D341Med (cell line): ENCODE measurements at places on chromosomes 7 and 10.
A peak's percentile ranks its signal among the peaks of the same experiment; 100 is the strongest.

GRCh38 chr7:97982647-97983046 lies 7.3 kb downstream of the OCM2 start:
- peak; percentile 25 for DNase-seq

DNA sequence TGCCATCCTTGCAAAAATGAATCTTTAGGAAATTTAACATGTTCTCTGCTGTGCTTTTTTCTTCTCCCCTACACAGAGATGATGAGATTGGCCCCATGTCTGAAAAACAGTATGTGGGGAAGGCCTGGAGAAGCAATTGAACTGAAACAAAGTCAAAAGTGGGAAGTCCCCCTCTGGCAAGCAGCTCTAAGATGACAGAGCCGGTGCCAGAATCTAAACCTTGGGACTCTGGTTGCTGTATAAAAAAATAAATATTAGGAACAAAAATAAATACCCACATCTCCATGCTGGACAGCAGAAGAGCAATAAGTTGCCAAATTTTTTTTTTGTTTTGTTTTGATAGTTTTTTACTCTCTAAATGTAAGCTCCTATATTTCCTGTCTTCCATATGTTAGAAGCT lies 51.8 kb upstream of the TRIL start:
- no peak for DNase-seq

DNA sequence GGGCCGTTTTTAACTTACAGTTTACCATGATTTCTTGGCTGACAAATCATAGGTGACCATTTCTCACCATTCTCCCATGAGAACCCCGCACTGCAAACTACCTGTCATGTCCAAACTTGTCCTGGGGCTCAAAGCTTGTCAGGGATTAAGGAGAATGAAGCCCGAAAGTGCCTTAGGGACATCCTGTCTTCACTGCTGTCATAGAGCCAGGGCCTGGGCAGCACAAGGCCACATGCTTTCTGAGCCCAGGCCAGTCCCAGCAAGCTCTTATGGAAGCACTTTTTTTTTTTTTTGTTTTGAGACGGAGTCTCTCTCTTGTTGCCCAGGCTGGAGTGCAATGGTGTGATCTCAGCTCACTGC lies 33.9 kb downstream of the CCM2 start:
- no peak for DNase-seq

DNA sequence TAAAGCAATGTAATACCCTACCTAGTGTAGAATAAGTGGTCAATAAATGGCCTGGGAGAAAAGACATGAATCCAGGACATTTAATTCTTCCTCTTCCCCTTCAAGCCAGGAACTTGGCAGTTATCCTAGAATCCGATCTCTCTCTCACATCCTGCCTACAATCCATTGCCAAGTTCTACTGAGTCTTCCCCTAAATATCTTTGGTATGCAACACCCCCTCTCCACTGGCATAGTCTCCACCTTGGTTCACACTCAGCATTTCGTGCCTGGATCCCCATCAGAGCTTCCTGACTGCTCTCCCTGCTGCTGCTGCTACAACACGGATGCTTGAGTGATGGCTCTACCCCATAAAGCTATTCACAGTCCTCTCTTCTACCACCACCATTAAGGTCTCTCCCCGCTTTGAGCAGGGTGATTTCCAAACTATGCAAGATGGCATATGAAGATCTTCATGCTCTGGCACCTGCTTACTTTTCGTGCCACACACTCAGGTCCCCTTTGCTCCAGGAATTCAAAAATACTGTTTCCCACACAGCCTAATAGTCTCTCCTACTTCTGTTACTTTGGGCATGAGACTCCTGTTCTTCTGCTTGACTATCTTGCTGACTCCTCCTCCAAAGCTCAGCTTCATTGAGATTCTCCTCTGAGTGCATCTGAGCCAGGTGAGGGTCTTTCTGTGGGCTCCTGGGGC lies 4.8 kb downstream of the ANK3 start:
- no peak for DNase-seq

DNA sequence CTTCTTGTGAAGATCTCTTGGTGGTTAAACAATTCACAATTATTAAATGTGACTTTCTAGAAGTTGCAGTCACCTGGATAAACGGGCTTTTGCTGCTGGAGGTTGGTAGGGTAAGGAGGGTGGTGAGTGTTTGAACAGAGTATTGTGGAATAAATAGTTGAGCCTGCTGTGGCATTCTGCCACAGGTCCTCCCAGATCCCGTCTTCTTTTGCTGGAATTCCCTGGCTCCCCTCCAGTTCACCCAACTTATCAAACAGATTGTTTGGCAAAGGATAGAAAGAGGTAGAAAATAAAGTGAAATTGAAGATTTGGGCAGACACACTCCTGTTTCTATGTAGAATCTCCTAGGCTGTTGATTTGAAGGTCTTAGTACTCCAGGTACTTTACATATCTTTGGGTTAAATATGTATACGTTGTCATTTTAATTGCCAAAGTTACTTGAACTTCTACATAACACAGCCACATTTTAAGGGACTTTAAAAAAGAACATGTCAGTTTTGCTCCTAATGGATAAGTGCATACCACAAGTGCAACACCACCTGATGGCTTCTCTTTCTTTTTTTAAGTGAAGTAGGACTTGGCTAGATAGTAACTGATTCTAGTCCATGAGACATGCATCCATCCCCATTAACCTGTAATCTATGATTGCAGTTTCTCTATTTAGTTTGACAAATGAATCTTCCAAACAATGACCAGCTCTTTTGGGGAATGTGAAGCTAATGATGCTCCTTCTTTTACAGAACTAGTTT lies 83.0 kb downstream of the ARL4A start:
- no peak for DNase-seq

- no peak for DNase-seq
Measured at GRCh38 chr10:77919713-77920108, 6.8 kb downstream of the DLG5 start.

GRCh38 chr7:147803151-147803550 lies 787.4 kb upstream of the C7orf33 start:
- peak; percentile 19 for DNase-seq

- peak; percentile 64 for DNase-seq
Measured at GRCh38 chr7:120554960-120555571, 282.1 kb downstream of the KCND2 start.

- DNase-seq = no peak
Measured at GRCh38 chr10:3762309-3762708, 22.7 kb downstream of the KLF6 start.

GRCh38 chr10:96056787-96057186 lies 13.4 kb downstream of the CCNJ start:
- DNase-seq = no peak
